Esophagus squamous epithelium (tissue), 5 donors: ENCODE measurements at places on chromosomes 1 and 21. TPM values are rescaled to one million over a fixed set of nuclear protein-coding genes. Genes with fewer than 3 reads are reported as not detected.
A peak's percentile ranks its signal among the peaks of the same experiment; 100 is the strongest.

YRDC gene
- 20.6 TPM for total RNA-seq

PRAMEF26 gene
- not detected for total RNA-seq

CFH gene
- 9.2 TPM for total RNA-seq

- no peak overlapping the region for H3K27ac ChIP-seq
- DNase-seq: no peak
- no peaks in the 10 kb centered on the region for H3K4me1 ChIP-seq
- H3K36me3 ChIP-seq: no peaks in the 10 kb centered on the region
- H3K27me3 ChIP-seq: peaks cover 20% of the 10 kb centered on the region
- H3K4me3 ChIP-seq: no peak overlapping the region
Measured at GRCh38 chr1:8284127-8284526, 33.8 kb upstream of the SLC45A1 start.

BOLA1 gene
- 22.6 TPM for total RNA-seq

SPATA17 gene
- 0.11 TPM for total RNA-seq

- H3K27ac ChIP-seq: peak within 1 kb of the TSS; percentile 91
- H3K36me3 ChIP-seq: peaks cover 13% of the 10 kb centered on the region
- no peaks in the 10 kb centered on the region for H3K27me3 ChIP-seq
- peak within 1 kb of the TSS; percentile 90 for H3K4me3 ChIP-seq
- peaks cover 56% of the 10 kb centered on the region for H3K4me1 ChIP-seq
Measured at GRCh38 chr1:46616277-46617107, at the start of gene MOB3C. TSS of gene MOB3C (minus strand) at chr1:46616811. CDS start at chr1:46613321, 3,490 bp downstream.

- H3K27ac ChIP-seq: no peak overlapping the region
- H3K4me1 ChIP-seq: no peaks in the 10 kb centered on the region
- H3K27me3 ChIP-seq: no peaks in the 10 kb centered on the region
- H3K36me3 ChIP-seq: no peaks in the 10 kb centered on the region
- DNase-seq: no peak
- H3K4me3 ChIP-seq: no peak overlapping the region
Measured at GRCh38 chr1:87989346-87989745, 660.7 kb downstream of the LMO4 start.

DNA sequence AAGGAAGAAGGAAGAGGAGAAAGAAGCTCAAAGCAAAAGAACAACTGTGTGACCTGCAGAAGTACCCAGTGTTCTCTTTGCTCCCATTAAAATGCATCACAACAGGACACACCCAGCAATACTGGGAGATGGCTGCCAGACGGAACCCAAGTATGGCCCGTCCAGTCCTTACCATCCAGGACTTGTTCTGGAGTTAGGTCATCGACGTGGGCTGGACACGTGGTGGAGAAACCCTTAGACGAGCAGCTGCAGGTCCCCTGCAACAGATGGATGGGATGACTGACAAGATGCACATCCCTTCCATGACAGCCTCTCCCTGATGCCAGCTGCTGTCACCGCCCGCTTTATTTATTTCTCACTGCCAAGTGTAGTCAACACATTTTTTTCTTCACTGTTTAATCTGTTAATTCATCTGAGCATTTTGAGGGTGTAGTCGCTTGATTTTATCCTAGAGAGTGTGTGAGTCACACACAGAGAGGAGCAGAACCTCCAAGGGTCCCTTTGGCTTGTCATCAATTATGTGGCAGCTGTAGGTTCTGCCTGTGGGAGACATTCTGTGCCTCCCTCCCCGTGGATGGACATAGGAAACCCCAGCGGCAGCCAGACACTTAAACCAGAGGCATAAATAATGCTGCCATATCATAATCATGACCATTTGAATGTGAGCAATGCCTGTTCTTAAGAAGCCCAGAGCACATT lies 80.9 kb downstream of the ABCA4 start:
- H3K36me3 ChIP-seq: no peaks in the 10 kb centered on the region
- DNase-seq: no peak
- no peaks in the 10 kb centered on the region for H3K27me3 ChIP-seq

GRCh38 chr1:179808503-179808902 lies 65.4 kb downstream of the FAM163A start:
- H3K27ac ChIP-seq: no peak overlapping the region
- no peak overlapping the region for H3K4me3 ChIP-seq
- peaks cover 12% of the 10 kb centered on the region for H3K4me1 ChIP-seq
- no peak for DNase-seq
- H3K36me3 ChIP-seq: no peaks in the 10 kb centered on the region

GRCh38 chr1:4317207-4317606 lies 337.2 kb upstream of the AJAP1 start:
- no peak for DNase-seq
- no peaks in the 10 kb centered on the region for H3K36me3 ChIP-seq
- no peak overlapping the region for H3K4me3 ChIP-seq
- H3K27ac ChIP-seq: no peak overlapping the region

DNA sequence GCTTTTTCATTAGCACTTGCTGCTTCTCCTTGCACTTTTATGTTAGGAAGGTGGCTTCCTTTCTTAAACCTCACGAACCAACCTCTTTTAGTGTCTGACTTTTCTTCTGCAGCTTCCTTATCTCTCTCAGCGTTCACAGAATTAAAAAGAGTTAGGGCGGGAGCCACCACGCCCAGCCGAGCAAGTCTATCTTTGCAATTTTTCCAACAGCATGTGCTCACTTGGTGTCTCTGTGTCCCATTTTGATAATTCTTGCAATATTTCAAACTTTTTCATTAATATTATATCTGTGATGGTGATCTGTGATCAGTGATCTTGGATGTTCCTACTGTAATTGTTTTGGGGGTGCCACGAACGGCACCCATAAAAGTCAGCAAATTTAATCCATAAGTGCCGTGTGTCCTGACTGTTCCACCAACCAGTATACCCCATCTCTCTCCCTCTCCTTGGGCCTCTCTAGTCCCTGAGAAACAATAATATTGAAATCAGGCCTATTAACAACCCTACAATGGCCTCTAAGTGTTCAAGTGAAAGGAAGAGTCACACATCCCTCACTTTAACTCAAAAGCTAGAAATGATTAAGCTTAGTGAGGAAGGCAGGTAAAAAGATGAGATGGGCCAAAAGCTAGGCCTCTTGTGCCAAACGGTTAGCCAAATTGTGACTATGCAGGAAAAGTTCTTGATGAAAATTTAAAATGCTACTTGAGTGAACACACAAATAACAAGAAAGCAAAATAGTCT lies 15.9 kb upstream of the ITPKB start:
- no peak overlapping the region for H3K4me3 ChIP-seq
- no peaks in the 10 kb centered on the region for H3K4me1 ChIP-seq
- no peaks in the 10 kb centered on the region for H3K36me3 ChIP-seq
- H3K27ac ChIP-seq: no peak overlapping the region

- H3K27ac ChIP-seq: no peak overlapping the region
- DNase-seq: no peak
- no peak overlapping the region for H3K4me3 ChIP-seq
Measured at GRCh38 chr1:180973369-180973768, 49.3 kb downstream of the STX6 start.

GRCh38 chr1:202961220-202961880 lies 3.2 kb upstream of the ADIPOR1 start:
- DNase-seq: no peak
- no peaks in the 10 kb centered on the region for H3K27me3 ChIP-seq
- H3K4me3 ChIP-seq: no peak overlapping the region

- no peak overlapping the region for H3K4me3 ChIP-seq
- no peaks in the 10 kb centered on the region for H3K27me3 ChIP-seq
- no peak overlapping the region for H3K27ac ChIP-seq
Measured at GRCh38 chr1:91244737-91245136, 159.9 kb downstream of the HFM1 start.

TNFRSF4 gene
- total RNA-seq: 1.3 TPM

DNA sequence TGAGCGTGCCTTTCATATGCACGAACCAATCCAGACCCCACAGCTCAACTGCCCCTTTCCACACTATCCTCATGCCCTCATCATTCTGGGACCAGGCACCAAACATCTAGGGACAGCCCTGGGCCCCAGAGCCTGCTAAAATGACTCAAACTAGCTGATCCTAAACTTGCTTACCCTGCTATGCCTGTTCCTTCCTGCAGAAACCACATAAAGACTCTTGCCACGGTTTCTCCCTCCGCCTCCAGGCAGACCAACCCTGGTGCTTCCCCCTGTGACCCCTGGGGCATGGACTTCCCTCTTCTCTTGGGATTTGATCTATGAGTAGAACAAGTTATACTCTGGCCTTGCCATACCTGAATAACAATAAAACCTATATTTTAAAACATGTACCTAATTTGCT lies 138.0 kb upstream of the CD34 start:
- peak overlapping the region; percentile 80 for H3K27ac ChIP-seq
- DNase-seq: no peak
- peaks cover 20% of the 10 kb centered on the region for H3K4me1 ChIP-seq
- no peak overlapping the region for H3K4me3 ChIP-seq
- H3K27me3 ChIP-seq: no peaks in the 10 kb centered on the region
